ENCODE measurements at places on chromosomes 7 and 10.

DNA sequence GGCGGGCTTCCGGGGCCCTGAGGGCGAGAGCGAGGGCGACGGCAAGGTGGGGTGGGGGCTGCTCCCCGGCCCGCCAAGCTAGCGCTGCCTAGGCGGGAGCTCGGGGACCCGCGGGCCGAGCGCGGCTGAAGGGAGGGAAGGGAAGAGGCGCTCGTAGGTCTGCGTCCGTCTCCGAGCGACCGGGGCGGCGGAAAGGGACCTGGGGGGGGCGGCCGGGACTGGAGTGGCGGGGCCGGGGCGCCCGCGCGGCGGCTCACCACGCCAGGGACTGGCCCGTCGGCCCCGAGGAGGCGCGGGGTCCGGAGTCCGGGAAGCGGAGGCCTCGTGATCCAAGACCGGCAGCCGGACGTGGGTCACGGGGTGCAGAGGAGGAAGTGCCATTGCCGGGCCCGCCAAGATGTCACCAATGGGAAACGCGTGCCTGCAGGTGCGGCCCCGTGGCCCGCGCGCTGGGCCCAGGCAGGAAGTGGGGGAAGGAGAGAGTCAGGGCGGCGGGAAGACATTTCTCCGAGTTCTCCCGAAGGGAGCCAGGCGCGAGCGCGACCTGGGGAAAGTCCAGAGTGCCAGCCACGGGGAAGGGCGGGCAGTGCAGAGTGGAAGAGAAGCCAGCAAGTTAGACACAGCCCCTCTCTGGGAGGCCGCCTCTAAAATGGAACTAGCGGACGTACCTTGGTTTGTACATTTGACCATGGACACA, 11.9 kb downstream of the HNRNPF start:
- DNase-seq = peak; percentile 84

GRCh38 chr7:35253460-35253709, 515 bp downstream of the TBX20 start:
- no peak for DNase-seq

GRCh38 chr7:80967071-80967916, 48.4 kb upstream of the SEMA3C start:
- DNase-seq = peak; percentile 22

- DNase-seq = no peak
Observed at GRCh38 chr10:6530211-6530840, 49.8 kb downstream of the PRKCQ start.

- no peak for DNase-seq
Observed at GRCh38 chr7:149377386-149377785, 83.5 kb downstream of the ZNF777 start.

DNA sequence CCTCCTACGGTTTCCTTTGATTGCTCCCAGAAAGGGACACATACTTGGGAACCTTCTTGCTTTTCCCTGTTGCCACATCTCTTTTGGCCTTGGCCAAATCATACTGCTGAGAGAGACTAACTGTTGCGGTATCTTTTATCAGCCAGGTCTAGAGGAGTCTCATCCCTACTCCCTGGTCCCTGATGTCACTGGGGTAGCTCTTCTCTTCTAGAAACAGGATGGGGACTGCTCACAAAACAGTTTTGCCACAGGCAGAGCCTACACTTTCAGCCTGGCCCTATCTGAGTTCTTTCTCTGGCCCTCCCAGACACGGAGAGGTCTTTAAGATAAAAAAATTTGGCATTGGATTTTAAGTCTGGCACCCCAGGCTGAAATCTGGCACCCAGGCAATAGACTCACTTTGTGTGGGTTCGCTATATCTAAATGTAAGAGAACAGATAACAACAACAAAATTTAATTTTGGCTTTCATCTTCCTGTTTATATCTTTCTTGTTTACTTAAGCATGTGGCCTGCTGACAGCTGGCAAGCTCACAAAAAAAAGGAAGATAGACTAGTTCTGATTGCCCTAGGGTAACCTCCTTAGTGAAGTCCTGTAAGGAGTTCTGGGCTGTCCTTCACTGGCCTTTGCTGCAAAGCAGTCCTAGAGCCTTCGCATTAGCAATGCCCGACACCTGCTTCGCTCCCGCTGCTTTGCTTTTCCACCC, 228.3 kb upstream of the NPVF start:
- no peak for DNase-seq

DNA sequence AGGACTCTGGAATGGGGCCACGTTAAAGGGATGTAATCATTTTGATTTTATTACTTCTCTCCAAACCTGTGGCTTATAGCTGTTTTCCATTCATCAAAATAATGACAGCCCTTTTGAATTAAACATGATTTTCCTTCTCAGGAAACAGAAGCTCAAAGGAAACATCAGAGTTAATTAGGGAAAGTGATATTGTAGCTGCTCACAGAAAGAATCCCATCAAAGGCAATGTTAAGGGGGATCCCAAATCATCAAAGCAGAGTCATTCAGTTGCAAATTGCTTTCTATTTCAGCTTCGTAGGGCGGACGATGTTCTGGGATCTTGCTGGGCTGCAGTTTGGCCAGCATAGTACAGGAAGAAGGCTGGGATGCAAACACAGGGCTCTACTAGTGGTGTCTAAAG, 563.2 kb downstream of the CCSER2 start:
- no peak for DNase-seq

DNA sequence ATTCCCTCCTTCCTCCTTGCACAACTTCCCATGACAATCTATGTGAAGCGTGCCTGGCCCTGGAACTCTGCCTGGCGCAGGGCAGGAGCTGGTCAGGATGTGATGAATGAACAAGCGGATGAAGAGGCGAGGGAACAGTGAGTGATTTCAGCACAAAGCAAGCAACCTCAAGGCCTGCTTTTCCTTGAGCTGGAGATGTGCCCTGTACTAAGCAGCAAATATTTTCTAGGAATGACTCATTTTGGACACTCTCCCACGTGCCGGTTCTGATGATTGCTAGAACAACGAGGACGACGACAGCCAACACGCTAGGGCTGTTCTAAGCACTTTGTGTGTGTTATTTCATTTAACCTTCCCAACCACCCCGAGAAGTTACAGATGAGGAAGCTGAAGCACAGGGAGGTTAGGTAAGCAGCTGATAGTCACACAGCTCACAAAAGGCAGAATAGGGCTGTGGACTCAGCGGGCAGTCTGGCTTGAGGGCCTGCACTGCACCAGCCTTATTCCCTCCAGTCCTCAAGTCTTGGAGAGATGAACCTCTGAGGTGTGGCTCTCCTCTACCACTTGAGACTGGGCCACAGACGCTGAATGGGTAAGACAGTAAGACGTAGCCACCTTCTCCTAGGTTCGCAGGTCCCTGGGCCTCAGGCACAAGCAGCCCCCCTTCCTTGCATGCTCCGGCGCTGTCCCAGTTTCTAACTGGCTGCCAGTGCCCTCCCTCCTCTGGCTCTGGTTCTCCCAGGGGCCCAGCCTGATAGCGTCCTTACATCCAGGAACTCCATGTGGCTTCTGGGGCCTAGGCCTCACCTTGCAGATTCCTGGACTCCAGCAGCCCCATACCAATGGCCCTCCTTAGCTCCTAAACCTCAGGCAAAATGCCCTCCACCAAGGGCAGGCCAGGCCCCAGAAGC, 59.0 kb downstream of the YKT6 start:
- DNase-seq = no peak

DNA sequence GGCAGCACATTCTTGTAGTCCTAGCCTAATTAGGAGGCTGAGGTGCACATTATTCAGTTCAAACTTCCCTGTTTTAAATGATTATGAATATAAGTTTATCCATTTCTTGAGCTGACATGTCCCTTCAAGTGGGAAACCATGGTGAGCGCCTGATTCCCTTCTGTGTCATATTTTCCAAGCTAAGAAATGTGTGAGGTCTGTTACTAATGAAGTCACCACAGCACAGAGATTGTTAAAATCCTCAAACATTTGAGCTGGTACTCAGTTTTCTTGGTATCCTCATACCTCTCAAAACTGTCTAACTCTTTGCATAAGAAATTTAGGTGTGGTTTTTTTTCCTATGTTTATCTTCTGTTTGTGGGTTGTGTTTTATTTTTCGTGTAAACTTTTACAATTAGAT, 926.8 kb downstream of the GATA3 start:
- DNase-seq = no peak

GRCh38 chr10:29412485-29412884, 123.6 kb downstream of the LYZL1 start:
- no peak for DNase-seq

GRCh38 chr7:2792856-2793487, 51.1 kb downstream of the GNA12 start:
- DNase-seq = peak; percentile 85

DNA sequence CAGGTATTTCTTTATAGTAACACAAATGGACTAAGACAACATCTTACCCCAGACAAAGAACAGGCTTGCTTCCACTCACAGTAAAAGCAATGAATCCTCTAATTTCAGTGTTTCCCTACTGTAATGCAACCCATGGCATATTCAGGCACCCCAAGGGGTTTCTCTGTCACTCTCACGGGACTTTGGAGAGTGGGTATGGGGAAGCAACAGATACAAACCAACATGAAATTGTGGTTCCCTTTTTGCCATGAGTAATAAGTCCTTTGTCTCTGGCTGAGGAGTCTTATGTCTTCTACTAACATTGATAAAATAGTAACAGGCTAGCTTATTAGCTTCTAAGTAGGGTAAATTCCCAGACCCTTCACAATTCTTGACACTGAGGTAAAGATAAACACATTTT, 51.4 kb upstream of the AOAH start:
- DNase-seq = peak; percentile 68
